ENCODE measurements at places on chromosomes 3 and 15.

- no peak for DNase-seq
Measured at GRCh38 chr3:50237133-50237651, 1.2 kb downstream of the GNAI2 start.

- no peak for DNase-seq
Measured at GRCh38 chr15:98586066-98586465, 62.3 kb upstream of the IGF1R start.

DNA sequence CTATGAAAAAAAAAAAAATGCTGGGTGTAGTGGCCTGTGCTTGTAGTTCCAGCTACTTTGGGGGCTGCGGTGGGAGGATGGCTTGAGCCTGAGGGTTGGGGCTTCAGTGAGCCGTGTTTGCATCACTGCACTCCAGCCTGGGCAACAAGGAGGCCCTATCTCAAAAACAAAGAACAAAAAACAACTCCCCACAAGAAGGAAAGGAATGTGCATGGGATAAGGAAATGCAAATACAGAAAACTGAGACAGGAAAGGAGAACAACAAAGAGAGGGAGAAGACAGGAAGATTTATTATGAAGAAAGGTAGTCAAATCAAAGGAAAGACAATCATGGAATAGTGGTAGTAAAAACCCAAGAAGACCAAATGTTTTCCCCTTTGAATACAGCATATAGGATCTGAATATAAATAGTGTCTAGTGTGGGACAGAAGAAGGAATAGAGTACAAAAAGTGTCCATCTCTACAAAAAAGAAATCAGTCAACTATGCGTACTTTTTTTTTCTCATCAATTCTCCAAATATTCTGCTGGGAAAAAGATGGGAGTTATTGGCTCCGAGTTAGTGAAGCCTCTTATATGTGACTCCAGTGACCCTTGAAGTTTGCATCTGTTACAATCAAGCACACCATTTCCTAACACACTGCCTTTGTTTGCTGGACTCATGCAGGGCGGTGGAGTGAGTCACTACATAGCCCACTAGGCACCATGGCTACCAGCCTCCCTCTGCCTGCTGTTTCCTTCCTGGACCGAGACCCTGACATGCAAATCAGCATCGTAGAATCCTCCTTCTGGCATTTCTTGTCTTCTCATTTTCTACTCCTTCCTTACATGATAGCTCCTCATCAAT, 101.2 kb upstream of the PTX3 start:
- no peak for DNase-seq

- DNase-seq, result no peak
Measured at GRCh38 chr15:89629829-89630228, 25.4 kb downstream of the KIF7 start.

DNA sequence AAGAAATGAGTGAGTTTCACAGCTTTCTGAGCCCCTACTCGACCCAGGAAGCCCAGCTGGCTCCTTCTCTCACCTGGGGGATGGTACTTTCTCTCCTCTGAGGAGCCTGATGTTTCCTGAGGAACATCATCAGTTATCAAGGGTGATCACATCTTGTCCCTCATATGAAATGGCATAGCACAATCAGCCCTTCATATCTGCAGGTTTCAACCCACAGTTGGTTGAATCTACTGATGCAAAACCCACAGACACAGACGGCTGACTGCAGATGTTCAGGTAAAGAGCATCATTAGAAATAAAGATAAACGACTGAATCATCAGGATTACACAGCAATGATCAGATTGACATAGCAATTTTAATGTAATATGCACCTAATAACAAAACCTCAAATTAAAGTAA, 93.6 kb upstream of the OSTN start:
- no peak for DNase-seq

- no peak for DNase-seq
Measured at GRCh38 chr3:35597490-35597889, 41.8 kb upstream of the ARPP21 start.

- DNase-seq, result no peak
Measured at GRCh38 chr3:187352581-187353575, 15.3 kb upstream of the RTP4 start.

DNA sequence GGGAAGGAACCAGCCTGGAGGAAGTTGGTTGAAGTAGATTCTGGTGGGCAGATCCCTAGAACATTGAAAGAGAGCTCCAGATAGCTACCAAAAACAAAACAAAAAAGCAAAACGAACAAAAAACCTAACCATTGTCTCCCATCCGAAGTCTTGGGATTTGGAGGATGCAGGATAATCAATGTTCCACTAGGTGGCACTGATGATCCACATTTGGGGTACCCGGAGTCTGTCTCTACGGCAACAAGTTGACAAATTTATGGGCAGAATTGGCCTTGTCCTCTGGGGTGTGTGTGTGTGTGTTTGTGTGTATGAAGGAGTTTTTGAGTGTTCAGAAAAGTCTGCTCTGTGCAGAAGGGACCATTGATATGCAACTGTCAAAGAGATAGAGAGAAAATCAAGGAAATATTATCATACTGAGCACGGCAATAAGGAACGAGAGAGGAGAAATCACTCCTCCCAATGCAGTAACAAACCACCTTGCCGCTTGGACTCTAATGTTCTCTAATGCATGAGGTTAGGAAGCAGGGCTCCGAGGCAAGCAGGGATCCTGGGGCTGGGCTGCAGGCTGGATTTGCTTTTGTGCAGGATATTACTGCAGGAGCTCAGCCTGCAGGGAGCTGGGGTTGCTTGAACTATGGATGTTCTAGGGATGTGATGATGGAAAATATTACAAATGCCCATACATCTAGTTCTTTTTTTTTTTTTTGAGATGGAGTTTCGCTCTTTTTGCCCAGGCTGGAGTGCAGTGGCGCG, 59.8 kb upstream of the KLHL25 start:
- peak; percentile 56 for DNase-seq

DNA sequence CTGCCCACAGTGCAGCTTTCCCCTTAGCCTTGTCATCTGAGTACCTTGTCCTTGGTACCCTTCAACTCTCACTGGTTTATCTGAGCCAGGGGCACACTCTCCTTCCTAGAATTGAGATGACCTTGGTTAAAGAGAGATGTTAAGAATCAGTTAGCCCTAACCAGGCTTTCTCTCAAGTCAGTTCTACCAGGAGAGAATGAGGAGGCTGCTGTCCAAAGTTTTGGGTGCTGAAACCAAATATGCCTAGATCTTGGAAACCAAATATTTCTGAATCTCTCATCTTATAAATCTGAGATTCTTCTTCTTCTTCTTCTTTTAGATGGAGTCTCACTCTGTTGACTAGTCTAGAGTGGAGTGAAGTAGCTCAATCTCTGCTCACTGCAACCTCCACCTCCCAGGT, 12.0 kb upstream of the CTXND1 start:
- no peak for DNase-seq

- DNase-seq, result no peak
Measured at GRCh38 chr15:27201425-27201824, 230.4 kb downstream of the GABRG3 start.

GRCh38 chr3:13712682-13713180, 163.8 kb downstream of the FBLN2 start:
- DNase-seq, result no peak

DNA sequence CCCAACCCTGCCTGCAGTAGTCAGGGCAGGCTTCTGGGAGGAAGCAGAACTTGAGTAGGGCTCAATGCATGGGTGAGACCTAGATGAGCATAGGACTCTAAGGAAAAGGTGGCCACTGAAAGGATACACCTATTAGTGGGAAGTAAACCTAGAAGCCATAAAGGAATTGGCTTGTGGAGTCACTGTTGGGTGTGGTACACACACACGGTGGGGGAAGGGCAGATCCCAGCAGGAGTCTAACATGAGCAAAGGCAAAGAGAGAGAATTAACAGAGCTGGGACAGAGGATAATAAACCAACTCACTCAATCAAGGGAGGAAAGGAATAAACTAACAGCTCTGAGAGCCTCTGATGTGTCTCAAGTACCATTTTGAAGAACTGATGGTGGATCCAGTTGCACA, 23.1 kb downstream of the DAPK2 start:
- no peak for DNase-seq

DNA sequence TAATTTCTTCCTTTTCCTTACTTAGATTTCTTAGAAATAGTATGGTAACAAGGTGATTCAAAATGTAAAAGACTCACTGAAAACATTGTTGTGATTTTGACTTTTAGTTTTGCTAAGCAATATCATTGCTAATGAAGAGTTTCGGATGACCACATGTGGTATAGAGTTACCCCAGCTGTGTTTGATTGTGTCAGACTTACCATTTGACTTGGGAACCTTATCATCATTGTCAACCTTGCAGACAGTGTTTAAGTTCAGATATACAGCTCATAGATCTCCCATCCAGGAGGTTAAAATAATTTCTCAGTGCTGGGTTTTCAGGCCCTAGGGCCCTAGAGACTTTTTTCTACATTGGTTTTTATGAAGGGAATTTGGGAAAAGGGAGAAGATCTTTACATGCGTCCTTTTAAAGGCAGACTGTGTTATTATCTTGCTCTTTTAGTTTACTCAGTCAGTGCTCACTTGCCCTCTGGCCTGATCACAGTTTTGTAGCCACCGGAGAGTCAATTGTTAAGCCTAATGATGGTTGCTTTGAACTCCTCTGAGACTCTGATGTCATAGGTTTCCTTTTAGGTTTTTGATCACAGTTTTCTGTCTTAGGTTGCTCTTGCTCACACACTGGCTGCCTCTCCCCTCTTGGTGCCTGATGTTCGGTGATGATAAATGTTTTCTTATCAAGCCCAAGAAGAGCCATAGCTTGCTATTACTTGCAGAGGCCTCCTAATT, 133.5 kb upstream of the ZPLD1 start:
- no peak for DNase-seq

- no peak for DNase-seq
Measured at GRCh38 chr15:67145710-67146109, 80.3 kb downstream of the SMAD3 start.

DNA sequence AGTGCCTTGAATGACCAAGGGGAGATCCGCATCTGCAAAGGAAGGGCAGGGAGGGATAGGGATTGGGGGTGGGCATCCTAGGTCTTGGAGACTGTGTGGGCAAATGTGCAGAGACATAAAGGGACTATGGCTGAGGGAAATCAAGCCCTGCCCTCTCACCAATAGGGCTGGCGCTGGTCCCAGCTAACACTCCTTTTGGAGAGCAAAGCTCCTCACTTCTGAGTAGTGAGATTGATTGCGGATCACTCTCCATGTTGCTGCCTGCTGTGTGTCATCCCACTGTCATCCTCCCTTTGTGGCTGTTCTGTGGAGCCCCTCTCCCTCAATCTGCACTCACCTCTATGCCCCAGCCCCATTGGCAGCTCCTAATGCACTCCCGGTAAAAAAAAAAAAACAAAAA, 2.2 kb upstream of the CELSR3 start:
- no peak for DNase-seq

DNA sequence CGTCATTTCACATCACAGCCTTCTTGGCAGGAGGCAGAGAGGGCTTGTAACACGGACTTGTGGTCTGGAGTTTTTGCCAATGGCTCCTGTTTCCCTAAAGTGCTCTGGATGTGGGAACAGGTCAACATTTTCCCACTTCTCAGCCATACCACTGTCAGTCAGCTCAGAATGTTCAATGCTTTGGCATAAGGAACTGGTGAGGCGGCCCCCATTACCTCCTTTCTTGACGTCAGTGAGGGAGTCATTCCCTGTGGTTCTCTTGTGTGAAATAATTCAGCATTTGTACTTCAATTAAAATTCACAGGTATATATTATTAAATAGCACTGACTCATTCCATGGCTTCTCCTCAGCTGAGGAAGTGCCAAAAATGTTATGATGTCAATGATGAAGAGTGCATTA, 167.1 kb downstream of the P3H2 start:
- DNase-seq, result no peak

DNA sequence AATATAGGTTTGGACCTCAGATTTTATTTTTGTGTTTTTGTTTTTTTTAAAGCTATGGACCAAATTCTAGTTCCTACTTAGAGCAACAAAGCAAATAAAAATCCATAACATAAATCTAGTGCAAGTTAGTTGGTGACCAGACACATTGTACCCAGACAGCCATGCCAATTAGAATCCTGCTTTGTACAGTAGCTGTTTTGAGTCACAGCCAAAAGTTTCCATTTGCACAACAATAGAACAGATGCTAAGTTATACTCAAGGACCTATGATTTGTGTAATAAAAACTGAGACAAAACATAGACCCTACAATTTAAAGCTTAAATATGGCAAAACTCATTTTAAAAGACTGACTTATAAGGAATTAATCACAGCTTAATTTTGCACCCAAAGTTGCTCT, 513.1 kb upstream of the CBLB start:
- no peak for DNase-seq

GRCh38 chr15:70236341-70237086, 138.8 kb upstream of the TLE3 start:
- no peak for DNase-seq

DNA sequence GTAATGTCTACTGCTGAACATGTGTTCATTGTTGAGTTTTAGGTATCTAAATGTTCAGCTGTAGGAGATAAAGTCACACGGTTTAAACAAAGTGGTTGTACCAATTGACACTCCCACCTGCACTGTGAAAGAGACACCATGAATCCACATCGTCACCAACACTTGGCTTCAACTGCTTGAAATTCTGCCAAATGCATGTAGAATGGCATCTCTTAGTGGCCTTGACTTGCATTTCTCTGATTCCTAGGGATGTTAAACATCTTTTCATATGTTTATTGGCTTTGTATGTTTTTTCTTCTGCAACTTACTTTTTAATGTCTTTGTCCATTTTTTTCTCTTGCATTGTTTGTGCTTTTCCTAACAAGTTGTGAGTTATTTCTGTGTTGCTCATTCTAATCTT, 43.4 kb downstream of the RPLP1 start:
- peak; percentile 10 for DNase-seq

DNA sequence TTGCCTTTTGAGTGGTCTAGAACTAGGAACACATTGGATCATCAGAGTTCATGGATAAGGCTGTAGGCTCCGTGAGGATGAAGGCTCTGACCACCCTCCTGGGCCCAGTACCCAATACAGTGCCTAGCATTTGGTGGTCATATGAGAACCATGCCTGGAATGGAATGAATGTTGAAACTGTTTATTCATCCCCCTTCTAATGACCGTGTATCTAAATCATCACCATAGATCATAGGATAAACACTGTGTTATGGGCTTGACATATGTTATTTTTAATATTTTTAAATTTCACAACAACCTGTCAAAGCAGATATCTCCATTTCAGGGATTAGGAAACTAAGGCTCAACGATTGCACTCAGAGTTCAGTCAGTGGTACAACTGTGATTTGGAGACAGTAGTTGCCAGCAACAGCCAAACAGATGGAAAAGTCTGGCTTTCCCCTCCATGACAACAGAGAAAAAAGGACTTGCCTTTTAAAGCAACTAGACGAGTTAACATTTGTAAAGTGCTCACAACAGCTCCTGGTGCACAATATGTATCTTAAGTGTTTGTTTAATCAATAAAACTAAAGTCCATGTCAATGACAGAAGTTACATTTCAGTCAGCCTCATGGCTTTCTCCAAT, 89.6 kb downstream of the TMEM266 start:
- no peak for DNase-seq

DNA sequence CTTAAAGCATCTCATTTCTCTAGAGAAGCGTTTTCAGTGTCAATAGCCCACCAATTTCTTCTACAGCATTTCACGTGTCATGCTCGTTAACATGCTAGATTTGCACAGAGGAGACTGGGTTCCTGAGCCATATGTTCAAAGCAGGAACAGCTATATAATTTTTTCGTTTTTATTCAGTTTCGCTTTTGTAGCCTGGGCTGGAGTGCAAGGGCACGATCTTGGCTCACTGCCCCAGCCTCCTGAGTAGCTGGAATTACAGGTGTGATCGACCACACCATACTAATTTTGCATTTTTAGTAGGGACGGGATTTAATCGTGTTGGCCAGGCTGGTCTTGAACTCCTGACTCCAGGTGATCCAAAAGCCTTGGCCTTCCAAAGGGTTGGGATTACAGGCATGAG, 6.6 kb upstream of the SLMAP start:
- DNase-seq, result no peak

- DNase-seq, result no peak
Measured at GRCh38 chr3:195077611-195078540, 193.1 kb downstream of the XXYLT1 start.

All from NCI-H748 treated with DMSO at 0.1 percent for 48 hours (cell line).